AG09309 (cell line): ENCODE measurements at places on chromosomes 6 and 20.

DNA sequence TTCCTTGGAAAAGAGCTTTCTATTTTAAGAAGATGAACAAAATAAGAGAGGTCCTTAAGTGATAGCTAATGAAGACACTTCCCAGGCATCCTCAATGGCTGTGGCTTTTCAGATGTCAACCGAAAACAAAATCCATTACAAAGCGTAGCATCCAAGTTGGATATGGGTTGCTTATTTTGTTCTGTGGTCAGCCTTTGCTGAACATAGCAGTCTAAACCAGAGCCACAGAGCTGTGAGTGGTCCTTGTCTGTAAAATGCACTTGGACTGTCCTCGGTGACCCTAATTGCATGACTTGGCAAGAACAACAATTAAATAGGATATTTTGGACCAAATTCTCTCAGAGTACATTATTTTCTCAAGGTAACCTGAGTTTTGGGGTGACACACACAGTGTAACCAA is 10.4 kb upstream of the BFSP1 start:
- no peak for DNase-seq

DNA sequence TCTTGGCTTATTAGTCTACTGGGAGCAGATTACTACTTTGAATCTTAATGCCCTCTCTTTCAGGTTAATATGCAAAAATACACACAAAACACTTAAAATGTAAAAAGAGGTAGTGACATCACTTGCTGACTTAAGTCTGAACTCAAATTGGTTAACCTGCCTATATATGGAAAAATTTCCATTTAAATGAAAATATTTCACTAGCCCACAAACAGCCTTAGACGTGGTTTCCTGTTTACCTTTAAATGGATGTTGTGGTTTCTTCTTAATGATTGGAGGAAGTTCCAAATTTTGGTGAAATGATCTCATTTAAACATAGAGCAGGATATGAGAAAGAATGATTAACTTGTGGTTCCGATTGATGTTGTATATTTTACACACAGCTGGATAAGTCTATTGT is 553.7 kb downstream of the CD109 start:
- DNase-seq, result peak; percentile 1

GRCh38 chr20:23666698-23667097 is 22.1 kb downstream of the CST4 start:
- no peak for DNase-seq

DNA sequence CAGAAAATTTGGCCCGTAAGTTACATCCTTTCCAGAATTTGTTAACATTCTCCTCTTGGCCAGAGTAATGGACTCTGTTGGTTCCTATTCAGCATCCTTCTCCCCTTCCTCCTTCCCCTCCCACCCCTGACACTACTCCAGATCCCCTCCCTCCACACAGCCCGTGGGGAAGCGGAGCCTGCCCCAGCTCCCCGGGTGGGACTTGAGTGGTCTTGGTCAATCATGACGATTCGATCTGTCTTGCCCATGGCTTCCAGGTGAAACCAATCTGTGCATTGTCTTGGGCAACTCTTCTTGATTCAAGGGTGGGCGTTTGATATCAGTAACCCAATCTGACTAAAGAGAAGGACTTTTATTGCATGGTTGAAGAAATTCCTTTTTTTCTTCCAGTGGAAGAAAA is 143.9 kb downstream of the ANKRD60 start:
- no peak for DNase-seq

GRCh38 chr20:32391003-32391402 is 32.9 kb downstream of the ASXL1 start:
- DNase-seq, result no peak

DNA sequence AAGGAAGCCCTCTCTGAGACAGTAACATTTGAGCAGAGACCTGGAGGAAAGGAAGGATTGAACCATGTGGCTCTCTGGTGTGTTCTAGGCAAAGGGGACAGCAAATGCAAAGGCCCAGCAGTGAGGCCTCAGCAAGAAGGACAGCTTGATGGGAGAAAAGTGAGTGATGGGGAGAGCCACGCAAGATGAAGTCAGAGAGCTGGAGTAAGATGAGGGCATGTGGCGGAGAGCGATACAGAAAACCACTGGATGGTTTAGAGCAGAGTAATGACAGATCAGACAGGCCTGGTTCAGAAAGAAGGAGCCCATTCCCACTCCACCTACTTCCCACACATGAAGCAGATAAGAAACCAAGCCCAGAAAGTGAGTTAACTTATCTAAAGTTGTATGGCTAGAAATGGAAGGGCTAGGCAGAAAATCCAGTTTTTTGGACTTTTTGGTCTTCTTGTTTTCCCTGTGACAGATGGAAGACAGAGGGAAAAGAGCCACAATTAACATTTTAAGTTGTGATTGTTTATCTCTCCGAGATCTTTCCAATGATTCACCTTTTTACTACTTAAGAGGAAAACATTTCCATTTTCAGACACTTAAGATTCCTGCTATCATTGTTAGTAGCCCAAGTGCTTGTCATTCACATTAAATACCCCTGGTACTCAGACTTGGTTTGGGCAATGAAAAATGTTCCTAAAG is 723 bp upstream of the SNPH start:
- DNase-seq, result no peak

DNA sequence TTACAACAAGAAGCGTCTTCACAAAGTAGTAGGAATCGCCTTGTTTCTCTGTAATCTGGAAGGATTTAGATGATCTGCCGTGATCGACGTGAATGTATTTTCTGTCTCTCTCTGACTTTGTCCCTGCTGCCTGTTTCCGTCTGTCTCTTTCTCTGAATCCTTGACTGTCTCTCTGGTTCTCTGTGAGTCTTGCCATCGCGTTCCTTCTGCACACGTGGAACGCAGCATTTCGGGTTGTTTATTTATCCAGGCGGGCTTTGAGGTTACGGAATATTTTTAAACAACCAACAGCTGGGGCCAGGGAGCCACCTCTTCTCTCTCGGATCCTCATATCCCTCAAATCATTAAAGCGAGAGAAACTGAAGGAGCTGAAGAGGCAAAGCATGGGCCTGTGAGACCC is 215.9 kb downstream of the ZDHHC14 start:
- no peak for DNase-seq

- no peak for DNase-seq
Measured at GRCh38 chr6:474453-475185, 83.1 kb downstream of the IRF4 start.

DNA sequence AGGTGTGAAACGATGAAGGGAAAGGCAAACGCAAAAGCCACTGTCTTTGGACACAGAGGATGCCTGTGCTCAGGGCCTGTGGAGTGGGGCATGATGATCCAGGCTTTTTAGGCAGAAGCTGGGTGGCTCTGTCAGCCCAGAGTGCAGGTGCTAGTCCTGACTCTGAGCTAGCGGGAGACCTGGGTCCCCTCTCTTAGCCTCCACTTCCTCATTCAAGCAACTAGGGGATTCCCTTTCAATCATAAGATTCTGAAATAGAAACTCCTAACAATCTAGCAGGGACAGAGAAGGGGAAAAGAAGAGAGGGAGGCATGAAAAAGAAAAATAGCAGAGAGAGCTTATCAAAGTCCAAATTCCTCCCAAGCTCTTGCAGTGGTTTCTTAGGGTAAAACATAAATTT is 7.6 kb upstream of the HIVEP2 start:
- no peak for DNase-seq

GRCh38 chr6:89410231-89410761 is 1.8 kb downstream of the RRAGD start:
- DNase-seq, result no peak

- no peak for DNase-seq
Measured at GRCh38 chr6:80348263-80348662, 241.8 kb downstream of the BCKDHB start.

DNA sequence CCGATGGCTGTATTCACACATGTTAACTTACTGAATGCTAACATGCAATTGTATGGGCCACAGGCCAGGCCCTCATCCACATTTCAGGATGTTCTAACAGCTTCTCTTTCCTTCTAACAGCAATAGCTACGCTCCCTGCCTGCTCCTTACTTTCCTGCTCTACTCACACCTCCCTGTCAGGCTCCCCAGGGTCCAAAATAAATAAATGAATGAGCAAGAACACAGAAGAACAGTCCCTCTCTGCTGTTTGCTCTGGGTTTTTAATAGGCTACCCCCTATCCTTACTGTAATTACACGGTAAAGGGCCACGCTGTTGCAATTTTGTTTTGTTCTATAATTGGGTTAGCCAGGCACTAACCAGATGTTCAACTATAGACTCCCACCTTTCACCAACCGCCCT is 135.6 kb downstream of the GMDS start:
- no peak for DNase-seq

- DNase-seq, result no peak
Measured at GRCh38 chr20:51526106-51526470, 16.4 kb downstream of the NFATC2 start.

GRCh38 chr20:57059055-57059596 is 207.3 kb downstream of the BMP7 start:
- DNase-seq, result no peak

DNA sequence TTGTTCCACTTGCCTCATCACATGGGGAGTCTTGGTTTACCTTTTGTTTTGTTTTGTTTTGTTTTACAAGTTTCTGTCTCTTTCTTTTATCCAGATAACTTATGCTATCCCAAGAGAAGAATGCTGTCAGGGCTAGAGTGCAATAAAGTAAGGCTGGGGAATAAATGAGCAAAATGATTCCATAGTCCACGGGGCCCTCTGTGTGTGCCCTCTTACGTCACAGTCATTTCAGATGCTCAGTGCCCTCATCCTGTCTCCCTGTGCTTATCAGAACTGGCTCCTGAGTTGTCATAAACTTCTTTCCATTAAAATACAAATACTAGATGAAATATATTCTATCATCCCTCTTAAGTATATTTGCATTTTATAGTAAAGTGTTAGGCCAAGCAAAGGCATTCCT is 30.8 kb upstream of the ENPP1 start:
- no peak for DNase-seq

DNA sequence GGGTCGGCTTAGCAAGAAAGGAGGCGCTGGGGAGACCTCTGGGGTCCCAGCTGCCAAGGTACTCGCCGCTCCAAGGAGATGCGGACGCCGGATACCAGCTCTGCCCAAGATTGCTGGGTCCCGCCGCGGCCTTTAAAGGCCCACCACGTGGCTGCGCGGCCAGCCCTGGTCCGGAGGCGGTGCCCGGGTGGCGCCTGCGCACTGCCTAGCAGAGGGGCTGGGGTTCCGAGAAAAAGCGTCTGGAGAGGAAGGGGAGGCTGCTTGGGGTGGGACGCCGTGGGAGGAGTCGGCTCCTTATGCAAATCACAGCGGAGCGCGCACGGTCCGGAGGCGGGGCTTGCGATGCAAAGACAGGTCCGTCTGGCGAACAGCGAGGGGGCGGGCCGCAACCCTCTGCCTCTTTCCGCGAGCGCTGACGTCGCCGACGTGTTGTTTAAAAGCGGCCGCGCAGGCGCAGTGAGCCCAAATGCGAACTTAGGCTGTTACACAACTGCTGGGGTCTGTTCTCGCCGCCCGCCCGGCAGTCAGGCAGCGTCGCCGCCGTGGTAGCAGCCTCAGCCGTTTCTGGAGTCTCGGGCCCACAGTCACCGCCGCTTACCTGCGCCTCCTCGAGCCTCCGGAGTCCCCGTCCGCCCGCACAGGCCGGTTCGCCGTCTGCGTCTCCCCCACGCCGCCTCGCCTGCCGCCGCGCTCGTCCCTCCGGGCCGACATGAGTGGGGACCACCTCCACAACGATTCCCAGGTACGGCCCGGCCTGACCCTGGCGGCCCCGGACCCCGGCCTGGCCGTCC is at the start of gene TOP1:
TSS of gene TOP1 (plus strand) at position 464 of the 791 bp plus-strand sequence. CDS start at position 710, 246 bp downstream.
- DNase-seq, result peak; percentile 99
